ENCODE measurements at places on chromosomes 3 and 15. TPM values are rescaled to one million over a fixed set of nuclear protein-coding genes. Genes with fewer than 3 reads are reported as not detected.

- no peak for DNase-seq
Measured at GRCh38 chr15:86879250-86880229, 799.9 kb downstream of the AGBL1 start.

DNA sequence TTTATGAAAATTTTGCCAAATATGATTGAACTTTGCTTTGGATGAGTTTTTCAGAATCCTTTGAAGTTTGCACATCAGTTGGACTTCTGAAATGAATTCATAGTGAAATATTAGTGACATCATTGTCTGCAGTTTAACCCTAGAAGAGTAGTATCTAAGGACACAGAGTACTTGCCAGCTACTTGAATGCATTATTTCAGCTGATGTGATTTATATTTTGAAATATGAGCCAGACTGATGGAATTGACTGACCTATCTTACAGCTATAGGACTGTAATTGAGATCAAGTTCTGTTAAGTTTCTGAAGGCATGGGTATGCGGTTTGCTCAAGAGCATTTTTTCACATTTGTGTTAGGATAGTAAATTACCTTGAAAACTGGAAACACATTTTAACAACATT lies 51.2 kb downstream of the LYSMD4 start:
- DNase-seq = no peak

DNA sequence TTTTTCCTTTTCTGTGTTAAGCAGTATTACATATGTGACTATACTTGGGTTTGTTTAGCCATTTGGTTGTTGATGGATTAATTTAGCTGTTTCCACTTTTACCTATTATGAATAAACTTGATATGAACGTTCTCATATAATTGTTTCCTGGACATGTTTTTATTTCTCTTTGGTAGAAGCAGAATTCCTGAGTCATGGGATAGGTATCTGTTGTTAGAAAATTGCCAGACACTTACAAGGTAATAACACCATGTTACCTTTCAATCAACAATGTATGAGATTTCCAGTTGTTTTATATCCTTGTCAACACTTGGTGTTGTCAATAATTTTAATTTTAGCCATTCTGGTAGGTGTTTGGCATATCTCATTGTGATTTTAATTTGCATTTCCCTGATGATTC lies 475.4 kb downstream of the IGSF11 start:
- no peak for DNase-seq

DNA sequence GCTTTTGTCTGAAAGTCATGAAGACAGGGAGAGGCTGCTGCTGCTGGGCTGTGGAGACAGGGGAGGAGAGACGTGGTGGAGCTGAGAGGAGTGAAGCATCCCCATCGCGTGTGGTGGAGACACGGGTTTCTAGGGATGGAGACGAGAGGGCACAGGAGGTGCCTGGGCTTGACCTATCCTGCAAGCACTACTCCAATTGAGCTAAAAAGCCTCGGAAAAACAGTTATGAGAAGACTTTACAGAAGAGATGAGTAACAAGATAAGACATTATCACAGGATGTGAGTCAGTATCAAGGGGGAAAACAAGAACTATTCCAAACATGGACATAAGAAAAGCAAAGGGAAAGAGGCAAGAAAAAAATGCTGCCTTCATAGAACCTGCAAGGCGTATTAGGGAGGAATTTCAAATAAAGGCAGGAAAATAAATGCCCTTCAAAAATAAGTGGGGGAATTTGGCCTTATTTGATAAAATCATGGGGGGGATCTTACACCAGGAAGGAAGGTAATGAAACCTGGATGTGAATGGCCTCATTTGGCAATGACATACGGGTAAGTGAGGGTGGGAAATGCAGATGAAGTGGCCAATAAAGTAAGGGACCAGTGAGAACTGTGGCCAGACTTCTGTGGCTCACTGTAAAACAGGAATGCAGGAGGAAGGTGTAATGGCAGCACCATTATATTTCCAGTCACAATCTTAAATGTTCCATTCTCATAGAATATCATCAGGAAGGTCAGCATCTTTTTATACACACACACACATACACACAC lies 97.9 kb downstream of the PLD1 start:
- DNase-seq = peak; percentile 87

GRCh38 chr15:90099868-90100831 lies 2.1 kb downstream of the IDH2 start:
- DNase-seq = no peak

GRCh38 chr15:26697913-26698312 lies 75.0 kb downstream of the GABRB3 start:
- DNase-seq = no peak

DNA sequence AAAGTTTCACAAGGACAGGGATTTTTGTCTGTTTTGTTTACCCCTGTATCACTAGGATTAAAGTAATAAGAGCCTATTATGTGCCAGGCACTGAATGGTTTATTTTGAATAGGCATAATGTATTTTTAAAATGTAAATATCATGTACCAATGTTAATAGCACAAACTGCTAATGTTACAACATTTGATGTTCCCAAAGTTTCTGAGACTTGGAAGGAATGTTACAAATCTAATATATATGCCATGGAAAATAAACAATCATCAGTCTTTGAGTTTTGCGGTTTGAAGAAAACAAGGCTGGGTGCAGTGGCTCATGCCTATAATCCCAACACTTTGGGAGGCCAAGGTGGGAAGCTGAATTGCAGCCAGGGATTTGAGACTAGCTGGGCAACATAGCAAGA lies 159.4 kb downstream of the CDIN1 start:
- DNase-seq = no peak

The RLBP1 gene
- not detected for polyA plus RNA-seq

The HDDC3 gene
- polyA plus RNA-seq = 20.2 TPM

The RPUSD3 gene
- 56.6 TPM for polyA plus RNA-seq

The ZIC4 gene
- not detected for polyA plus RNA-seq
